ENCODE measurements at places on chromosomes 11 and 22.
A peak's percentile ranks its signal among the peaks of the same experiment; 100 is the strongest.

- DNase-seq: no peak
These were observed 20.8 kb upstream of the ZBED5 start for GRCh38 chr11:10878408-10879214.

DNA sequence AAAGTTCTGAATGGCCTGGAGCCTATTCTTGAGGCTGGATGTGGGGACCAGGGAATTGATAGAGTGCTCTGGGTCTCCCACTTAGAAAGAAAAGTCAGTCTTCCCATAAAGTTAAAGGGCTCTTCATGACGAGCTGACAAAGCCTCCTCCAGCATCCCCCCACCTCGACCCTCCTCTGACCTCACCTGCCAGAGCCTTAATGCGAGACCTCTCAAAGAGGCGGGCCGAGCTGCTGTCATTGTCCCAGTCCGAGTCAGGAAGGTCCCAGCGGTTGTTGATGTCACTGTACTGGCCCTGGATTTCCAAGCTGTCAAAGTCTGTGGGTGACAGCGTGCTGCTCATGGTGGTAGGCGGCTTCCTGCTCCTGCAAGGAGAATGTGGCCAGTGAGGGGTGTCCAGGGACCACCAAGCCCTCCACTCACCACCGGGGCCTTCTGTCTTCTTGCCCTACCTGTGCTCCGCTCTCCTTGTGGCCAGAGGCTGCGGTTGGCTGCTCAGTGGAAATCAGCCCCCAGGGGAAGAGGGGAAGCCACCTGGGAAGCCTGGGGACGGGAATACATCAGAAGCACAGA lies 8.0 kb downstream of the SPTBN2 start:
- DNase-seq: no peak

- no peak for DNase-seq
These were observed at the start of gene FZD4 for GRCh38 chr11:86955361-86956120. FZD4 (minus strand) TSS chr11:86955395; CDS start chr11:86955085, 310 bp downstream.

DNA sequence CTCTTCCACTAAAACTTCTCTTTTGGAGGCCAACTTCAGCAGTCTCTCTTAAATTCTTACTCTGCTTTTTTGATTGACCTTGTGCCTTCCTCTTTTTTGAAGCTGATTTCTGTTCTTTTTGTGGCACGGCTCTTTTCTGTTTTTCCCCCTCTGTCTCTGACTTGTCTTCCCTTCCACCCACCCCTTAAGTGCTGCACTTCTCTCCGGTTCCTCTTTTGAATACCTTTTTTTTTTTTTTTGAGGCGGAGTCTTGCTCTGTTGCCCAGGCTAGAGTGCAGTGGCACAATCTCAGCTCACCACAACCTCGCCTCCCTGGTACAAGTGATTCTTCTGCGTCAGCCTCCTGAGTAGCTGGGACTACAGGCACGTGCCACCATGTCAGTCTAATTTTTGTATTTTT lies 211.9 kb downstream of the BLID start:
- no peak for DNase-seq

DNA sequence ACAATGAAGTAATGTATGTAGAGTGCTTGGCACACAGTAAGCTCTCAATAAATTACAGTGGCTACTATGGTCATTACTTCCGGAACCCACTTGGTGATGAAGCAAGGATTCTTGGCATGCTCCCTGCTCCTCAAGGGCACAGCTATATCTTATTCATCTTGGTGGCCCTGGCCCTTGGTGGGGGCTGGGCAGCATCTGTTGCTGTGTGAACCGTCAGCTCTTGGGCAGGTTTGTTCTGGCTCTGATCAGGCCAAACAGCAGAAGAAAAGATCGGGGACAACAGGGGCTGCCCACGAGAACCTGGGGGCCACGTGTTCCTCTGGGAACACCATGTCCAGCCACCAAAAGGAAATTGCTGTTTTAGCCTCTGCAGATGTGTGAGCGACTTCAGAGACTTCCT lies 136.9 kb upstream of the SYT13 start:
- DNase-seq: no peak

- no peak for DNase-seq
These were observed 84.4 kb downstream of the CSTPP1 start for GRCh38 chr11:47020793-47021526.

DNA sequence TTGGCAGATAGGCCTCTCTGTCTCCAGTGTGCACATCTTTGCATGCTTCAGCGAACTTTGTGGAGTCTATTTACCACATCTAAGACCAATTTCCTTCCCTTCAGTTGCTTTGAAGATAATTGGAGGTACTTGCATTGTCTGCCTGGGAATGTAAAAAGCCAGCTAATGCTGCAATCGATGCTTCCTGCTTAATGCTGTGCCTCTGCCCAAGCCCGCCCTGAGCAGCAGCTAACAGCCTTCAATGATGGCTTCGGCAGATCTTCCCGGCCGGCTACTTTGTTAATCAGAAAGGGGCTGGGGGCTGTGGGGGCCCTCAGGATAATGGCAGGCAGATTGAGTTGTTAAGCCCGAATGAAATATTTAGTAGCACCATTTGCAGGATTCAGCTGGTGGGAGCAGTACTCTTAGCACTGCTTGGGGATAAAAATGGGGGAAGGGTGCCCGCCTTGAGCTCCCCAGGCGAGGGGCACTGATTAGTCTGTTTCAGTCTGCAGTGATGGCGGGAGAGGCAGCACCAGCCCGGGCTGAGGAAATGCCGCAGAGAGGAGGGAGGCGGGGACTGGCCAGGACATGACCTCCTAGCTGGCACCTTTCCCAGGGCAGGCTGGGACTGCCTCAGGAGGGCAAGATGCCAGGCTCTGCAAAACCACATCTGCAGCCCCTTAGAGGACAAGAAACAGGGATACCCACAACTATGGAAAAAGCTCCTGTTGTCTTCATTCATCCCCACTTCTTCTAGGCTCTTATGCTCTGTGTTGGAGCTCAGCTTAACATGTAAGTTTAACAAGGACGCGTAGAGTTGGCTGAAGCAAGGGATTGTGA lies 460.0 kb downstream of the BUD13 start:
- no peak for DNase-seq

GRCh38 chr11:612201-612960 lies 3.4 kb downstream of the IRF7 start:
- DNase-seq: no peak

- no peak for DNase-seq
These were observed 11.0 kb upstream of the GRIK4 start for GRCh38 chr11:120500414-120501071.

DNA sequence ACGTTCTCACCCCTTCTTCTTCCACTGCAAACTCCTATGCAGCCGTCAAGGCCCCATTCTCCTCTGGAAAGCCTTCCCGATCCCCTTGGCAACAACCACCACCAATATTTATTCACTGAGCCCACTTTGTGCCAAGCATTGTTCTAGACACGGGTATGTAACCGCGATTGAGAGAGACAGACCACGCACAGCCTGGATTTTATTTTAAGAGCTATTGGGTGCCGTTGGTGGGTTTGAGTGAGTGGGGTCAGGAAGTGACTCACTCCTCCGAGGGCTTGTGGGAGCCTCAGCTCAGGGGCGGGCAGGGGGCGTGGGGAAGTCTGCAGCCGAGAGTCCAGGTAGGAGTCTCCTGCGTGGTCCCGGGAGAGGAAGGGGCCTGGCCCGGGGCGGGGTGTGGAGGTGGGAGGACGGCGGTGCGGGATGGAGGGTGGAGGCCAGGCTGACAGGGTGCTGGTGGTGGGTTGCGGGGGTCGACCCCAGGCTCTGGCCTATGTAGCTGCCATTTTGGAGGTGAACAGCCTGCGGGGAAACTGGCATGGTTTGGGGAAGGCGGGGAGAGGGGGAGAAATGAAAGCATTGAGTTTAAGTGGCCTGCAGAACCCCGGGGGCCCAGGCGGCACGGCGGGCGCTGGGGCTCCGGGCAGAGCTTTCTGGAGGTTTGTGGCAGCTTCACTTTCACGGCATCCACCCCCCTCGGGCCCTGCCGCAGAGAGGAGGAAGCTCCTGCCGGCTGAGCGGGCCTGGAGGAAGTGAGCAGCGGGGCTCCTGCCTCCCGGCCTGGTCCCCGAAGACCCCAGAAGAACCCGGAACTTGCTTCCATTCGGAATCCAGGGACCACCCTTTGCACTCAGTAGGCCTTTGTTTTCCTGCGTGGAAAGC lies 547 bp downstream of the PARVG start:
- peak; percentile 59 for DNase-seq

DNA sequence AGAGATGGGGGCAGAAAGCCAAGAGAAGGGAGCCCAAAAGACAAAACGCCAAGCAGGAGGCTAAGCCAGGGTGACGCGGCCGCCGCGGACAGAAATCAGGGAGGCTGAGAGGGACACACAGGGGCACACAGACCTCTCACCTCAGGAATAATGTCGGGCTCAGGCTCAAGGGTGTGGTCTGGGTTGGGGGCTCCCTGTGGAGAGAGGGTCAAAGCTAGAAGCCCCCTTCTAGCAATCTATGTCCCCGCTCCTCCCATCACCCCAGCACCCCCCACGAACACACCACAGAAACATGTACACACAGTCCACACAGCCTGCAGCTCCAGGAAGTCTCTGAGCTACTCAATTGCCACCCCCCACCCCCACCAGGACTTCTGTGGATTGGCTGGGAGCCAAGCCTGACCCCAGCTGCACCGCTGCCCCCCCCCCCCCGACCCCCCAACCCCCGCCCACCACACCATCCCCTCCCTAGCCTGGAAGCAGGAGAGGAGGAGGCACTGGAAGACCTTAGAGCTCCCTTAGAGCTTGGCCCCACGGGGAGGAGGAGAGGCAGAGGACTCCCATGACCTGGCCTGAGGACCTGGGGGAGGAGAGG lies 6.9 kb downstream of the BCL9L start:
- DNase-seq: no peak

- DNase-seq: no peak
These were observed 58.2 kb upstream of the GNAZ start for GRCh38 chr22:23012081-23012622.

DNA sequence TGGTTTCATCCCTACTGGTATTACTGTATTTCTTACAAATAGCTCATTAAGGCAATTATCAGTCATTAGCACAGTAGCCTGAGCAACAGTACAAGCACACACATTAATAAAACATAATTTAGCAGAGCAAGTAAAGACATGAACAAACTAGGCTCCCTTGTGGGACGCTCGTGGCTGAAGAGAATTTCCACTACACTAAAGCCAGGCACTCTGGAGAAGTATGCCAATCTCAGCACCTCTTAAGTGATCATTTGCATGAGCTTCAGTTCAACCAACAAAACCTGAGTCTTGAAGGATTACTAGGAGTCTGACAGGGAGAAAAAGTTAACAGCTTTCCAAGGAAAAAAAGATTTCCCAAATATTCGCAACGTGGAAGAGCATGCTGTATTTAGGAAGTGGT lies 109.1 kb downstream of the LARGE1 start:
- no peak for DNase-seq

DNA sequence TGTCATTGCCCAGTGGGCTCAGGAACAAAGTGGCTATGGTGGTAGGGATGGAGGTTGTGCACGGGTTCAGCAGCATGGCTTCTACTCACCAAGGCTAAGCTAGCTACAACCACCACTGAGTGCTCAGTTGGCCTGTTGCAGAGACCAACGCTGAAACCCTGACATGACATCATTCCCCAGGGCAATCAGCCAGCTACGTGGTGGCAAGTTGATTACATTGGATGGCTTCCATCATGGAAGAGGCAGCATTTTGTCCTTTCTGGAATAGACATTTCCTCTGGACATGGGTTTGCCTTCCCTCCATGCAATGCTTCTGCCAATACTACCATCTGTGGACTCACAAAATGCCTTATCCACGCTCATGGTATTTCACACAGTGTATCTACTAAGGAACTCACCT lies 634.3 kb downstream of the OPCML start:
- DNase-seq: no peak

DNA sequence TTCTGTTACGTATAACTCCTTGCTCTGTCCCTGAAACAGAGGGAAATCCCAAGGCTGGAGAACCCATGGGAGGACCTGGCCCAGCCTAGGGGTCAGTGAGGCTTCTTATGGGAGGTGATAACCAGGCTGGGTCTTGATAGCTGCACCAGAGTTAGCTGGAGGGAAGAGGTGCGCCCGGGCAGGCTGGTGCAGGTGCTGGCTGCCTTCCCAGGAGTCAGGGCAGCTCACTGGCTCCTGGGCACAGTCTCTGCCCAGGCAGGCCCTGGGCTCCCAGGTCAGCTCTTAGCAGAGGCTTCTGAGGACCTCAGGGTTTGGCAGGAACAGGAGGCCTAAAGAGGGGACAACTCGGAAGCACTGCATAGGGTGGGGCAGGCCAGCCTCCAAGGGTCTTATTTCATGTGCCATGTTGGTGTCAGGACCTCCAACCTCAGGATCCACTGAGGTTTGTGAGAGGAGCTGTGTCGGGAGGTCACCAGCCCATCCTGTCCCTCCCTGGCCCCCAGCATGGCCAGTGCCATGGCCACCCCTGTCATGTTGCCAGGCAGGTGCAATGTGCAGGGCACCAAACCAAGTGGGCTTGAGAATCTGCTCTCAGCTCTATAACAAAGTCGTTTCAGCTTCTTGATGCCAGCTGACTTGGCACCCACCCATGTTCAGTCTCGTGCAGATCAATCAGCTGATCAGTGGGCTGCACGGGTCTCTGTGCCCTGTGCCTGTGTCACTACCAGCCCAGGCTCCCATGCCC lies 20.5 kb upstream of the CELSR1 start:
- DNase-seq: no peak

DNA sequence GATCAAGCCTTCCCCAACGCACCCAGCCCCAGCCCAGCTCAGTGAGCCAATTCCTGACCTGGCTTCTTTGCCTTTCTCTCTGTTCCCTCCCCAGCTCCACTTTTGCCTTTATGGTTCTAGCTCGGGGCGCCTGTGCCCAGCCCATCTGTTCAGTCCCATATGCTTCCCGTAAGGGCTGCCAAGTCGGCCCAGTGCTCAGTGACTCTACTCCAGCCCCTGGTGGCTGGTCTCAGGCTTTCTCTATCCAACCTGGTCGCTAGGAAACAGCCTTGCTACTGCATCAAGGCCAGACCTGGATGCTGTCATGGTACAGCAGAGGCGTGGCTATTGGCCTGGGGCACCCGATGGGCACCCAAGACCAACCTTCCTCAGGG lies 178.0 kb downstream of the DSCAML1 start:
- no peak for DNase-seq

DNA sequence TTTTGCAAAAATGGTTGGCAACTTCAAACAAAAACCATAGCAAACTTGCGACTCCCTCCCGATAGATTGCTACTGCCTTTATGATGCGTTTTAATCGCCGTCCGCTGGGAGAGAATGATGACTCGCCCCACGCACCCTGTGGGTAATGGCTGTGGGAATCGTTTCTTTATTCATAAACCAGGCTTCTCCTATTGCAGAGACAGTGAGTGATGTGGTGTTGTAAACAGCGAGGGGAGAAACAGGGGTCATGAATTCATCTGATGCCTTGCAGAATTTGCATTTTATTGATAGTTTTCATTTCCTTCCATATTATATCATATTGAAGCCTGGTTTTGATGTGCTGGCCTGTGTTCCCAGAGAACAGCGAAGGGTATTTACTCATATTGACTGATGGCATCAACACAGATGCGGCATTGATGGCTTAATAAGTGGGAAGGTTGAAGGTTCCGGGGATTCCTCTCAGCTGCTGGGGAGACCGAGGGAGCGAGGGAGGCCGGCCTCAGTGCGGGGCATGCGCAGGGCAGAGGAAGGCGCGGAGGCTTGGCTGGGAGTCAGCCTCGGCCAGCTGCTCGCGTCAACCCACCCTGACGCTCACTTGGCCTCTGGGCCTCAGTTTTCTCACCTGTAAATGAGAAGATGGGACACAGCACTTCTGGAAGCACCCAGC lies 41.3 kb downstream of the ARHGAP8 start:
- no peak for DNase-seq

- DNase-seq: no peak
These were observed 625.4 kb downstream of the BRD1 start for GRCh38 chr22:49202226-49202625.

All from T-helper 9 cell (primary cell).